ENCODE measurements at places on chromosomes 5 and 9. TPM values are rescaled to one million over a fixed set of nuclear protein-coding genes. Genes with fewer than 3 reads are reported as not detected.

FOXD4L6 gene
- not detected for total RNA-seq

DIAPH1 gene
- 16.3 TPM for total RNA-seq

MCC gene
- total RNA-seq = 62.4 TPM

WDR5 gene
- 19.9 TPM for total RNA-seq

CKMT2 gene
- not detected for total RNA-seq

CD72 gene
- total RNA-seq = 1.9 TPM

RGS7BP gene
- total RNA-seq = 0.72 TPM

PDLIM4 gene
- total RNA-seq = 37.3 TPM

ANKRD31 gene
- 0.16 TPM for total RNA-seq

TRIP13 gene
- 4.4 TPM for total RNA-seq

CSF2 gene
- not detected for total RNA-seq

PCDHB11 gene
- 0.08 TPM for total RNA-seq

SLC46A2 gene
- total RNA-seq = not detected

C9 gene
- not detected for total RNA-seq

SLC6A18 gene
- not detected for total RNA-seq

HINT2 gene
- total RNA-seq = 24.9 TPM

SERF1A gene
- 5.2 TPM for total RNA-seq

MEIKIN gene
- not detected for total RNA-seq

FAM53C gene
- 16.4 TPM for total RNA-seq

ARID3C gene
- total RNA-seq = 0.74 TPM

GGTA1 gene
- total RNA-seq = 0.18 TPM

PCDHGA3 gene
- total RNA-seq = 1.1 TPM

SPATA6L gene
- 1.2 TPM for total RNA-seq

SPINK4 gene
- not detected for total RNA-seq

C5orf58 gene
- not detected for total RNA-seq

UTP15 gene
- 31.2 TPM for total RNA-seq

KLHL3 gene
- 1.3 TPM for total RNA-seq

FBN2 gene
- total RNA-seq = 45.1 TPM

TIGD6 gene
- 5.7 TPM for total RNA-seq

PHF24 gene
- 0.16 TPM for total RNA-seq

ATOX1 gene
- total RNA-seq = 28.6 TPM

FBP2 gene
- not detected for total RNA-seq

CATSPER3 gene
- total RNA-seq = 0.09 TPM

PIP5KL1 gene
- 1.6 TPM for total RNA-seq

STPG3 gene
- not detected for total RNA-seq

APC gene
- 63.9 TPM for total RNA-seq

CDKN2B-AS1 gene
- 6.4 TPM for total RNA-seq

FOXD4L3 gene
- total RNA-seq = not detected

SPATA31D4 gene
- not detected for total RNA-seq

LECT2 gene
- not detected for total RNA-seq

CD14 gene
- 0.36 TPM for total RNA-seq

ANKRD18B gene
- not detected for total RNA-seq

C5 gene
- 13.8 TPM for total RNA-seq

NRARP gene
- not detected for total RNA-seq

Measured in fibroblast of the aortic adventitia (primary cell).